Stimulated activated CD8-positive, alpha-beta memory T cell treated with anti-CD3 and anti-CD28 coated beads, Interleukin-12 subunit alpha, Interleukin-12 subunit beta, amount 100 ng/mL, for 4 hours (primary cell): ENCODE measurements at places on chromosomes 7 and 10.

- no peak for DNase-seq
Observed at GRCh38 chr7:113004726-113005454, 81.7 kb downstream of the GPR85 start.

GRCh38 chr10:4596951-4597350 is 229.1 kb upstream of the AKR1E2 start:
- DNase-seq: no peak

DNA sequence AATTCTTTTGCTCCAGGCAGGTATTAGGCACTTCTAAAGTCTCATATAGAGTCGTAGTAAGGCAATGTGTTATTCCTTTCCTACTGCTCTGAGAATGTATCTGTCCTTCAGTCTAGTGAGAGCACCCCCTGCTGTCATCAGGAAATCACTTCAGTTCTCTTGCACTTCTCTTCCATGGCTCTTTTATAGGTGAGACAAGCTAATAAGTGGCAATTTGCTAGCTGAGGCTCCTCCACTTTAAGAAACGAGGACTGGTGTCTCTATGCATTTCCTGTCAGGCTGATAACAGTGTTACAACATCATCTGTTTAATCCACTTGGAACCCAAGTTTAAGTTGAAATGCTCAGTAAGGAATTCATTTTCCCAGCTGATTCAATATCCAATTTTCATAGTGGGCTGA is 350.6 kb downstream of the TFEC start:
- no peak for DNase-seq

DNA sequence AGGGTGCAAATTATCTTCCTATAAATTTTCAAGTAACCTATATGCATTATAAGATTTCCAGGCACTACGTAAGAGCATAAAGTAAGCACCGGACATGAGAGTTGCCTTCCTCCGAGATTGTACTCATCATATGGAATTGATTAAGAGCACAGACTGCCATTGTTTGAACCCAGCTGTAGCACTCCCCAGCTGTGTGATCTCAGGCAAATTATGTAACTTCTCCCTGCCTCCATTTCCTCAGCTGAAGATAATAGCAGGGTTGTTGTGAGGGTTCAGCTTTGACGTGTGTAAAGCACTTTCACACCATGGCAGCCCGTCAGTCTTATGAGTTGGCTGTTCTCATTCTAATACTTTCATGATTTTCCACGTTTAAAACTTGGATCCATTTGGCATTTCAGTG is 122.6 kb downstream of the ITIH5 start:
- no peak for DNase-seq

DNA sequence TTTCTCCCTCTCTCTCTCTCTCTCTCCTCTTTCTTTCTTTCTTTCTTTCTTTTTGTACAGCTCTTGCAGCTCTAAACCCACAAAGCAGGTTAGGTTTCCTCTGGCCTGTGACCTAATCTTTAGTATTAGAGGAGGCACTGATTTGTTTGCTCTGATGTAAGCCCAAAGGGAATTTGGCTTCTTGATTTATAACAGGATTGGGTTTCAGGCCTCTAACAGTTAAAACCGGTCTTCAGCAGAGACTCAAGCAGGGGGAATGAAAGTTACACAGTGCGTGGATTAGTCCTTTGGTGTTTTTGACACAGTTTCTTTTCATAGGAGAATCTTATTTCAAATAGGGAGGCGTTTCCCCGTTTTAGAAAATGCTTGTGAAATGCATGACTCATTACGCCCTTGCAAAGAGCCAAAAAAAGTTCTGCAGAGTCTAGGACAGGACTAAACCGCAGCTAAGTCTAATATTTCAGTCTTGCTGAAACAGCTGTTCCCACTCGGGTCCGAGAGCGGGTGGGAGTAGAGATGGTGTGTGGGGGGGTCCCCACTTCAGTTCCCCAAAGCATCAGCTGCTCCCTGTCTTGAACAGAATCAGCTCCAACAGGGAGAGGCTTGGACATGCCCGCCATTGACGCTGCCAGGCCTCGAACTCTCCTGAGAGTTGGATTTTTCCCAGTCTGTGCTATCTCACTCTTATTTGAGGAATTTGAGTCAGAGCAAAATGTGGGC is 296.5 kb upstream of the PITRM1 start:
- no peak for DNase-seq

DNA sequence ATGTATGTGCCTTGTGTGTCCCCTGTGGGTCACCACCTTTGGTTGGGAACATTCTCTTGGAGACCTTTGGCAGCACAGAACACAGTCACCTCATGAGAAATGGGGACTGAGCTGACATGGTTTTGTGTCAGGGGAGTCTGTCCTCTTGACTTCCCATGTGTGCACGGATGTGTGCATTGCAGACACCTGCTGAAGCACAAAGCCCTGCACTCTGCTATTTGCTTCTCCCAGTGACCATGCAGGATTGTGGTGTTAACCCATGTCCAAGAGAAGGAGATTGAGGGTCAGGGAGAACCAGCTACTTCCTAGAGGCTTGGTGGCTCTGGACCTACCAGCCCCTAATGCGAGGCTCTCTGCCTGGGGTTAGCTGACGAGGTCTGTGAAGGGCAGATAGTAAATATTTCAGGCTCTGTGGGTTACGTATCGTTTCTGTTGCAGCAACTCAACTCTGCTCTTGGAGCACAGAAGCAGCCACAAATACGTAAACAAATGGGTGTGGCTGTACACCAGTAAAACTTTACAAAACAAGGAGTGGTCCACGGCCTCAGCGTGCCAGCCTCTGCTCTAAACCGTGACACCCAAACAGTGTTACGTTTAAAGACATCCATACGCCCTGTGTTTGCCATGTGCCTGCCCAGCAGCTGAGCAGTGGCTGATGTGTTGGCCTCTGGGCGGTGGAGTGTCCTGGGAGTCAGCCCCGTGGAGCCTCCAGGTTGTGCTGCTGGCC is 51.7 kb downstream of the ADCY1 start:
- no peak for DNase-seq

GRCh38 chr7:74263399-74264120 is 9.4 kb upstream of the RFC2 start:
- no peak for DNase-seq

- DNase-seq: no peak
Observed at GRCh38 chr7:69832356-69832755, 234.1 kb downstream of the AUTS2 start.

- no peak for DNase-seq
Observed at GRCh38 chr10:29613196-29613595, 21.6 kb downstream of the SVIL start.

- no peak for DNase-seq
Observed at GRCh38 chr10:3389130-3389529, 216.5 kb upstream of the PITRM1 start.

DNA sequence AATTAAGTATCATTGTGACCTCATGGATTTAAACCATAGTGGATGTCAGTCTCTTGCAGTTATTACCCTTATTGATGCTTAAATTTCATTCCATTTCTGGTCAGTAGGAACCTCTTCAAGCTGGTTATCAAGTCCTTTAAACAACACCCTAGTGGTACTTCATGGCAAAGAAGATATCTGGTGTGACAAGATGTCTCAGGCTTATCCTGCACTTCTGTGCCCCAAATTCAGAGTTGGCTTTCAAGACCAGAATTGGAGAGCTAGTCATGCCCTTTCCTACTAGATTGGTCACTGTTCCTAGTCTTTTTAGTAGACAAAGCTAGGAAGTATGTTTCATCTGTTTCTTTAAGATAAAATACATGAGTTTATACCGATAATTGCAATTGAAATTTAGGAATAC is 54.9 kb downstream of the KMT2E start:
- DNase-seq: no peak

DNA sequence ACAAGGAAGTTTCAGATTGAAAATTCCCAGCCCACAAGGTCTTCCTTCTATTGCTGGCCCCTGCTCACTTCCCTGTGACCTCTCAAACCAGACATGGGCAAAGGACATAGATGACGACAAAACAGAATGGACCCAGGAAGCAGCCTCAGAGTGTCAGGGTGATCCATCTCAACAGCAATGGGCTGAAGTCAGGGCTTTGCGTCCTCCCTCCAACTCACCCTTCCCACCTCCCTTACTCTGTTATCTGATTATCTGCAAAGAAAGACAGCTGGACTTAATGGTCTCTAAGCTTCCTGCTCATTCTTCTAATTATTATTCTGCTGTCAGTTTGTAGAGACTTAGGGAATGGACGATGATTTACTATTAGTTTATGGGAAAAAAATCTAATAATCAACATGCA is 115.9 kb downstream of the PIP4K2A start:
- no peak for DNase-seq

DNA sequence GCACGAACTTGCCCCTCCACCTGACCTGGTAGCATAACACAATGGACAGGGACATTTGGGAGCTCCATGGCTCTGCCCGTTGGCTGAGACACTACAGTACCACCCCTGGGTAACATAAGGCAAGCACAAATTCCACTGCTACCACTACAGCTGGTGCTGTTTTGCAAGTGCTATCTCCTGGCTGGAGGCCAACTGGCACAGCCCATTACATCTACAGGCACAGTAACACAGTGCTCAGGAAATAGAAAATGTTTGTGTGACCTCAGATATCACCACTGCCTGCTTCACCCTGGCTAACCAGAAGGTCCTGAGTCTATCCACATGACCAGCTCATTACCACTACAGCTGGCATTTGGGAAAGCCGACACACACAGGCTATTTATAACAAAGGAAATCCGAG is 631.1 kb upstream of the MBL2 start:
- DNase-seq: no peak

- no peak for DNase-seq
Observed at GRCh38 chr7:91504919-91505318, 240.7 kb downstream of the FZD1 start.

- DNase-seq: no peak
Observed at GRCh38 chr7:2859952-2860351, 15.8 kb upstream of the GNA12 start.
